ENCODE measurements at places on chromosomes 7 and 10.

DNA sequence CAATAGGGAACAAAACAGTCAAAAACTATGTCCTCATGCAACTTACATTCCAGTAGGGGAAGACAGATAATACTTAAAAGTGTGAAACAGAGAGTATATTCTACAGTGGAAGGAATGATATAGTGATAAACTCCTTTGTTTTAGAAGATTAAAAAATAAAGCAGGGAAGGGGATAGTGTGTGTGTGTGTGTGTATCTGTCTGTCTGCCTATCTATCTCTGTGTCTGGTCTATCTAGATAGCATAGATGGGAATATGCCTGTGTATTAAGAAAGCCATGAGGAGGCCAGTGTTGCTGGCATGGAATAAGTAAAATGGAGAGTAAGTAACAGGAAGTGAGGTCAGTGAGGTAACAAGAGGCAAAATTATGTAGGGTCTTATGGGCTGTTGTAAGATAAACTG, 42.2 kb downstream of the EXOC6 start:
- DNase-seq = no peak

- DNase-seq = no peak
Measured at GRCh38 chr7:29414216-29414615, 149.4 kb upstream of the PRR15 start.

- DNase-seq = no peak
Measured at GRCh38 chr7:84248843-84249242, 54.3 kb upstream of the SEMA3A start.

DNA sequence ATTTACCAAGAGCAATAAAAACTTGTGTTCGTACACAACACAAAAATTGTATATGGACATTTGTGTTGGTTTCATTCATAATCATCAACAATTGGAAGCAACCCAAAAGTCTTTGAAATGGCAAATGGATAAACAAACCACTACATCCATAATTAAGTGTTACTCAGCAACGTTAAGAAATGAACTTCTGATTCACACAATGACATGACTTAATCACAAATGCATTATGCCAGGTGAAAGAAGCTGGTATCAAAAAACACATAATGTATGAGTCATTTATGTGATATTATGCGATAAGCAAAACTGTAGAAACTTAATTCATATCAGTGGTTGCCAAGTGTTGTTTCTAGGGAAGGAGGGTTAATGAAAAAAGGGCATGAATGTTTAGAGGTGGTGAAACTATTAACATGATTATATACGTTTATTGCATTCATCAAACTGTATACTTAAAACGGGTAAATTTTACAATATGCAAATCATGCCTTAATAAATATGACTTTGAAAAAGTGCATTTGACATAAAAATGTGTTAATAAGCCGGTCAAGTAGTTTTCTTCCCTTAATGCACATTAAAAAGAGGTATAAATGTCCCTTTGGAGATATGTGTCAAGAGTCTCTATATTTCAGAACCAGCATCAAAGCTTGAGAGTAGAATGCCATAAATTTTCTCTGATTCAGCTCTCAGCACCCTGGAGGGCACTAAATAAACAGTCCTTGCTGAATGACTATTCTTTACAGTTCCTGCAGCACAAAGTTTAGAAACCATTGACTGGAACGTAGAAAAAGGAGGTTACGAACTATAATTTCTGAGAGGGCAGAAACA, 84.8 kb upstream of the GRM3 start:
- peak; percentile 38 for DNase-seq

DNA sequence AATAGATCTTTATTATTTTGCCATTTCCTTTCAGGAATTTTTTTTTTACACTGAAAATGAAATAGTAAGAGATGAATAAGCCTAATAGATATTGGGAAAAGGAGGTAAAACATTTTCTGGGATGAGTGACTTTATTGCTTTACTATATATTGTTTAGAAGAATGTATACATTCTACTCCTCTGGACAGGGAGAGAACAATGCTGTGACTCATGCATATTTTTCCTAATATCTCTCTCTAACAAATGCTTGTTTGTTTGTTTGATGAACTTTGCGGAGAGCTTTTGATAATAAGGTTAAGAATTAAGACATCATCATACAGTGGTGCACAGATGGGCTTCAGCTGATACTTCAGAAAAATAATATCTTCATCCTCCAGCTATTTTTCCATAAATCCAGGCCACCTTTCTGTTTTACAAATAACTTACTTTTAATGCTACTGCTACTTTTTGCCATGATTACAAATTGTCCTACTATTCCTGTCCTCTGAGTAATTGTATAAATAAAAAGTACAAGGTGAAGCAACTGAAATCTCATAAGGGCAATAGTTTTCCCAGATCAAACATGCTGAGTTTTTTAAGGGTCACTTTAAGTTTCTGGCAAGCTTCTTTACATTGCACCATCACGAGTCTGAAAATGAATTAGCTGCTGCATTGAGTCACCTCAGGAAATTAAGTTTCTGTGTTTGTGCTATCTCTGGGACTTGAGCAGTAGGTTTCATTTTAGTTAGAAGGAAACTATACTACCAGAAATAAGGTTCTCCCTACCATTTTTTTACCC, 207.3 kb upstream of the POT1 start:
- DNase-seq = no peak

GRCh38 chr10:60542657-60543056, 153.0 kb upstream of the ANK3 start:
- no peak for DNase-seq

- no peak for DNase-seq
Measured at GRCh38 chr10:114359953-114360345, 44.4 kb downstream of the AFAP1L2 start.

- no peak for DNase-seq
Measured at GRCh38 chr7:47329320-47329926, 252.5 kb downstream of the TNS3 start.

DNA sequence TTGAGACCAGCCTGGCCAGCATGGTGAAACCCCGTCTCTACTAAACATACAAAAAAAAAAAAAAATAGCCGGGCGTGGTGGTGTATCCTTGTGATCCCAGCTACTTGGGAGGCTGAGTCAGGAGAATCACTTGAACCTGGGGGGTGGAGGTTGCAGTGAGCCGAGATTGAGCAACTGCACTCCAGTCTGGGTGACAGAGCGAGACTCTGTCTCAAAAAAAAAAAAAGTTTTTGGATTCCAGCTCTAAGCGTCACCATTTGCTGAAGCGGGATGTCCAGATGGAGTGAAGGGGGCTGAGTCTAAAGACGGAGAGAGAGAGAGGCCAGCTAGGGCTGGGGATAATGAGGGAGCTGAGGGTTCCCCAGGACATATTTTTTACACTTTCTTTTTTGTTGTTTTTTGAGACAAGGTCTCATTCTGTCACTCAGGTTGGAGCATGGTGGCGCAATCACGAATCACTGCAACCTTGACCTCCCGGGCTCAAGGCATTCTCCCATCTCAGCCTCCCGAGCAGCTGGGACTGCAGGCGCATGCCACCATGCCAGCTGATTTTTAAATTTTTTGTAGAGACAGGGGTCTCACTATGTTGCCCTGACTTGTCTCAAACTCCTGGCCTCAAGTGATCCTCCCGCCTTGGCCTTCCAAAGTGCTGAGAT, 9.4 kb upstream of the HK1 start:
- no peak for DNase-seq

GRCh38 chr10:80468806-80469421, 14.8 kb downstream of the TSPAN14 start:
- no peak for DNase-seq

DNA sequence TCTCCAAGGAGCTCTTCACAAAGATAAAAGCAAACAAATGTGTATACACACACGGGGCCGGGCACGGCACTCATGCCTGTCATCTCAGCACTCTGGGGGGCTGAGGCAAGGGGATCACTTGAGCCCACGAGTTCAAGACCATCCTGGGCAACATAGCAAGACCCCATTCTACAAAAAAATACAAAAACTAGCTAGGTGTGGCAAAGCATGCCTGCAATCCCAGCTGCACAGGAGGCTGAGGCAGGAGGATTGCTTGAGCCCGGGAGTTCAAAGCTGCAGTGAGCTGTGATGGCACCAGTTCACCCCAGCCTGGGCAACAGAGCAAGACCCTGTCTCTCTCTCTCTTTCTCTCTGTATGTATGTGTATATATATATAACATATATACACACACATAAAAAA, 22.3 kb downstream of the TTYH3 start:
- no peak for DNase-seq

DNA sequence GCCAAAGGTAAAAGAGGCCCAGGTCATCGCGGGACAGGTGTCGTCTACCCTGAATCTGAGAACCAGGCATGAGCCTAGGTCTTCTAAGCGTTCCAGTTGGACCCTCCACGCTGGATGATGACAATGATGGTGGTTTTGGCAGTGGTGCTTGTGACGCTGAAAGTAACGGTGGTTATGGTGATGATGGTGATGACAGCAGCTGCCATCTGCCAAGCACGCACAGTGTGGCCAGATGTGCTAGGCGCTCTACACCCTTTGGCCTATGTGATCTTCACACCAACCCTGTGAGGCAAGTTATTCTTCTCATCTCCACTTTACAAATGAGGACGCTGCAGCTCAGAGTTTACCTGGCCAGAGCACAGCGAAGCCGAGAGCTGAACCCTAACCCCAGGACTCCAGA, 93.9 kb downstream of the FAM53B start:
- no peak for DNase-seq

DNA sequence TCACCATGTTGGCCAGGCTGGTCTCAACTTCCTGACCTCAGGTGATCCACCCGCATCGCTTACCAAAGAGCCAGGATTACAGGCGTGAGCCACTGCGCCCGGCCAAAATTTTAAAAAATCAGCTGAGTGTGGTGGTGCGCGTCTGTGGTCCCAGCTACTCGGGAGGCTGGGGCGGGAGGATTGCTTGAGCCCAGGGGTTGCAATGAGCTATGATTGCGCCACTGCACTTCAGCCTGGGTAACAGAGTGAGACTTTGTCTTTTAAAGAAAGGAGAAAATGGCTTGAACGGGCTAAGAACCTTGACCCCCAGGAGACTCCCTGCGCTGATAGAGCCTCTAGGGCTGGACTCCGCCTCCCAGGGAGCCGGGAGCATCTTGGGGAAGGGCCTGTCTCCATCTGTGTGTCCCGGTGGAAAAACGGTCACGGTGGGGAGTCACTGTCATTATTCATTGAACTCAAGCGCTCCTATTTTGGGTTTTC, 760 bp upstream of the KCTD7 start:
- no peak for DNase-seq

- peak; percentile 4 for DNase-seq
Measured at GRCh38 chr10:113520690-113521474, 32.0 kb upstream of the HABP2 start.

- no peak for DNase-seq
Measured at GRCh38 chr7:109545686-109546085, 976.0 kb downstream of the DNAJB9 start.

- DNase-seq = no peak
Measured at GRCh38 chr10:18429335-18429734, 222.1 kb downstream of the NSUN6 start.

GRCh38 chr10:119393019-119393418, 149.5 kb downstream of the RGS10 start:
- no peak for DNase-seq

DNA sequence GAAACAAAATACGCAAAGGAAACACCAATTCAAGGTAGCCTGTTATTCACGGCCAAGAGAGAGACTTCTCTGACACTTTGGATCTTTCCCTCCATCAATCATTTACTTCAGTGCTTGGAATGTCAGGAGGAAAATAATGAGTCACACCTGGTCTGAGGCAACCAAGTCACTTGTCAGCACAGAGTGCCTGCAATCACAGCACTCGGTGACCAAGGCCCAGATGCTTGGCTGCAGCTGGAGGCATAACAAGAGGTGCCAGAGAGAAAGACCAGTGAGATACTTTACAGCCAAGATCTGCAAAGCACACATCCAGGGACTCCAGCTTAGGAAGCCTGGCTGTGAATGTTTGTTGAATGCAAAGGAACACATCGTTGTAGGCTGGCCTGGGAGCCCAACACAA, 33.9 kb downstream of the ASB13 start:
- no peak for DNase-seq

- DNase-seq = no peak
Measured at GRCh38 chr7:92875719-92876118, 39.3 kb upstream of the CDK6 start.

DNA sequence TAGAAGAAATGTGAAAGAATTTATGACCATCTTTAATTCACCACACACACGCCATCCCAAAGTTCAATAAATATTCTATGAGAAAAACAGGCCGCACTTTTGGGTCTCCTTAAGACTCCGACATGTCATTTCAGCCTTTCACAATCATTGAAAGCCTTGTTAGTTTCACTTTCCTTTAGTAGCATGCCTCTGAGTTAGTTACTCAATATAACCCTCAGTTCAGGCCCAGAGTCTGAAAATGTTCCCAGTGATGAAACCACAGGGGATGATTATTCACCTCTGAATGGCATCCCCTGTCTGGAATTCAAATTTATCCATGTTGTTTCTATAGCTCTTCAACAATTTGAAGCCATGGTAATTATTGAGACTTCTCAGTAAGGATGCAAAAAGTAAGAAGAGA, 278.1 kb upstream of the NRP1 start:
- no peak for DNase-seq

DNA sequence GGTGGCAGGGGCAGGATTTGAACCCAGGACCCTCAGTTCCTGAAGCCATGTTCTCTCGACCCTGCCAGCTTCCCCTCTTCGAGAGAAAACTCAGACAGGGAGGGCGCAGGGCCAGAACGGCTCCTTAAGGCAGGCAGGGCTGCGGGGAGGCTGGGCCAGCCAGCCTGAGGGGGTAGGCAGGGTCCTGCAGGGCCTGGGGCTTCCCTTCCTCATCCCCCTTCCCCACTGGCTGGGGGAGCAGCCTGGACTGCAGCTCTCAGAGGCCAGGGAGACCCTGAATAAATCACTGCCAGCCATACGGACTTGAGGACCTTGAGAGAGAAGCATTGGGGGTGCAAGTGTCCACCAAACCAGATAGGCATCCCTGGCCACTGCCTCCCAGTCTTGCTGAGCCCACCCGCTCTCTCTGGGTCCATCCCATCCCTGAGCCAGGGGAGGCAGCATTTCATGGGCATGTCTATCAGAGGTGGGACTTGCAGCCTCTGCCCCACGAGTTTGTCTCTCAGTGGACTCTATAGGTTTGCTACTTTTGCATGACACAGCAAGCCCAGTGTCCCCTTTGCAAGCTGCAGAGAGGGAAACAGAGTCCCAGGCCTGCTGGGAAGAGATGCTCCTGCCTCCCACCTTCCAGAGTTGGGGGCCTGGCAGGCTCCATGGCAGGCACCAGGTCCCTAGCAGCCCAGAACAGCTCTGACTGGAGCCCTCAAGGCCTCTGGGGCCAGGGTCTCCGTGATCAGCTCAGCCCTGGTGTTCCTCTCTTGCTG, 70.9 kb downstream of the MYL10 start:
- DNase-seq = no peak

DNA sequence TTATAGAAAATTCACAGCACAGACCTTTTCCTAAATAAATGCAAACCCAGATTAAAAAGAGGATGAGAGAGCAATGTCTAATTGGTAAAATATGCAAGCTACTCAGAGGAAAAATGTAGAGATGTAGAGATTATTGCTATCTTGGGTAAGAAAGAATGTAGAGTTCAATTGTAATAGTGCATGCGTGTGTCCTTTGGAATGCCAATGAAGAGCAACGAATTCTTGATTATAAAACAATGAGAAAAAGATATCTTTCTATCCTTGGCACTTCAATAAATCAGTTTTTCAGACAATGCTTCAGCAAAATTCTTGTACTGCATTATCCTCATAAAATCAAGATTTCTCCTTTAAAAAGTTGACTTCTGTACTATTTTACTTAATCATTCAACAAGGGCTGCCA, 50.9 kb downstream of the SEMA3D start:
- no peak for DNase-seq

All from NCI-H1417 treated with DMSO at 0.1 percent for 48 hours (cell line).